Naive thymus-derived CD4-positive, alpha-beta T cell (primary cell): ENCODE measurements at places on chromosomes 7 and 10.

DNA sequence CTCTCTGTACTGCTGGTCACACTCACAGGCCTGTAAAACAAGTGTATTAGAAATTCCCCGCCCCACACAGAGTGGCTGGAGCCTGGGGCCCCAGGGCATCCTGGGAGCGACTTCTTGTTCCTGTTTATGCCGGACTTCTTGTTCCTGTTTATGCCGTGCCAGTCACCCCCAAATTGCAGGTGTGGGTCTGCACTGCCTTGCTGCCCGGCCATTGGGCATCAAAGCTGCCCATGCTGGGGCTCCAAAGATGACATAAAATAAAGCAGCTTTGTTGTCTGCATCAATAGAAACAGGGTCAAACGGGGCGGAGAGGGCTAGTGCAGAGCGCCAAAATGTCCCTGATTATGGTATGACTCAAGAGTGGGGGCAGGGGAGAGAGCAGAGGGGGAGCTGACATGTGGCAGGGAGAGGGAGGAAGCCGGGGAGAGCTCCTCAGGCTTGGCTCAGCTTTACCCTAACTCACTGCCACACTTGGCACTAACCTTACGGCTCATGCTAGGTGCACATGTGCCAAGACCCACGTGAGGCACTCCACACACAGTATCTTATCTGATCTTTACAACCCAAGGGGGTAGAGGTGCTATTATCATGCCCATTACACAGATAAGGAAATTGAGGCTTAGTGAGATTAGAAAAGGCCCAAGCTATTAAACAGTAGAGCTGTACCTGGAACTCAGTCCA, 98.4 kb downstream of the PIP4K2A start:
- no peak for DNase-seq

- DNase-seq, result no peak
These were observed 25.3 kb upstream of the DDC start for GRCh38 chr7:50590535-50590934.

DNA sequence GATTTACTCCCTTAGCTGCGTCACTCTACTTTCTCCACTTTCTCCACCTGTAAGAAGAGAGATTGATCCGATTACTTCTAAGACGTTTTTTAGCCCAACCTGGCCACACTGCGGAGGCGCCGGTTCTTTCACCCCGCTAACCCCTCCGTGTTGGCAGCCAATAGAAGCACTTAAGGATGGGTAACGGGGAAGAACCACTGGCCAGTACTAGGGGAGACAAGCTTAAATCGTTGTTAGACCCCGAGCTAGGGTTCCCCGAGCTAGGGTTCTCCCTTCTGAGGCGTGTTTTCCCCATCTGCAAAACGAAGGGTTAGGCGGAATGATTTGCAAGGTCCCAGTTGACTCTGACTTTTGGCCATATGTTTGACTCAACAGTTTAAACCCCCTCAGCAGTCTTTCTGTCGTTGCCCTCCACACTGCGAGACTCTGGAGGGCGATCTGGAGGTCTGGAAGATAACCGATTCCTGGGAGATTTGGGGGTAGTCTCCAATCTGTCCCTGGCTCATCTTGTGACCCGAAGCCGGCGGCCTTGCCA, 644 bp downstream of the UMAD1 start:
- peak; percentile 8 for DNase-seq

GRCh38 chr7:96734343-96734742, 24.7 kb upstream of the SEM1 start:
- no peak for DNase-seq

- DNase-seq, result no peak
These were observed 218.4 kb downstream of the CHRM2 start for GRCh38 chr7:137086896-137087295.
